Immature natural killer cell (primary cell): ENCODE measurements at places on chromosomes 4 and X.

- no peak for DNase-seq
Observed at GRCh38 chr4:2995546-2996265, 32.3 kb downstream of the GRK4 start.

DNA sequence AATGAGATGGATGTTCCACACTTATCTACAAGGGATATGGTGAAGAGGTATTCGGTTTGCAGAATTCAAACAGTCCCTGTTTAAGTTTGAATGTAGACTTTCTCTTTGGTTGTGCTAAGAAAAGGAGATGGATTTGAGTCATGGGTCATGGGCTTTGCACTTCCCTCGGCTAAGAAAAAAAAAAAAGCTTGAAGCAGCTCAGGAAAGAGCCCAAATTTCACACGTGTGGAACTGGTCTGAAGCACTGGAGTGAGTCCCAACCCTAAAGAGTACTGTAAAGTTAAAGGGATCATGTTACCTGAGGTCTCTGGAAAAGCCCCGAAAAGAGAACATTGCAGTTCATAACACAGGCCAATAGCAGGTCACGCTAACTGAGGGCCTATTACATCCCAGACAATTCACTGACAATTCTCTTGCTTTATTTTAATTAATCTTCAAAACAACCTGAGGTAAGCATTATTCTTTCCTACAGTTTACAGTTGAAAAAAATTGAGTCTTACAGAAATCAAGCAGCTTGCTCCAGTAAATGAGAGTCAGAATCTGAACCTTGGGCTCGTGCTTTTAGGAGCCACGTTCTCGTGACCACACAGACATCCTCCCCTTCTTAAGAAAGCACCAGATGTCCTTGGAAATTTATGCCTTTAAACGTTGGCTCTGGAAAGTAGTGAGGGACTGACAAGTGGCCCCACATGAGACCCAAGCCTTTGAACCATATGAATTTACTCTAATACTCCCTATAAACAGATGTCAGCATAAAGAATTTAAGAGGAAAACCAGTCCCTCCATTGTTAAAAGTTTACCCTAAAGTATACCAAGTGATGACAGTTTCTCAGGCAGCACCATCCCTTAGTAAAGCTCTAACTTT, 89.3 kb downstream of the MAD2L1 start:
- no peak for DNase-seq

DNA sequence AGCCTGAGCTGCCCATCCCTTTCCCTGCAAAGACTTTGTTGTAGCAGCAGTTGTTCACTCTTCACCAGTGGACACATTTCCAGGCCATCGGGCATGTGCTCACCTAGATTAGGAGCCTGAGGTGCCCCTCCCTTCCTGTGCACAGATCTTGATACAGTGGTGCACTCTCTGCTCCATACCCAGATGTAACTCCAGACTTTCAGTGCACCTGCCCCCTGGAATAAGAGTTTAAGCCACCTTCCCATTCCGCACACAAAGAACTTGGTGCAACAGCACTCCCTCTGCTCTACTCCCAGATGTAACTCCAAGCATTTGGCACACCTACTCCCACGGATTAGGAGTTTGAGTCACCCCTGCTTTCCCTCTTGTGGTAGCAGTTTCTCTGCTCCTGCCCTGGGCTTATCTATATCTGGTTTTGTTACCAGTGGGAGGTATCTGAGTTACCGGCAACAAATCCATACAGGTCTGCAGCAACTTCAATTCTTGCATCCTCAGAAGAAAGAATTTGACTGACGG, 36.0 kb upstream of the PLK4 start:
- DNase-seq: no peak

DNA sequence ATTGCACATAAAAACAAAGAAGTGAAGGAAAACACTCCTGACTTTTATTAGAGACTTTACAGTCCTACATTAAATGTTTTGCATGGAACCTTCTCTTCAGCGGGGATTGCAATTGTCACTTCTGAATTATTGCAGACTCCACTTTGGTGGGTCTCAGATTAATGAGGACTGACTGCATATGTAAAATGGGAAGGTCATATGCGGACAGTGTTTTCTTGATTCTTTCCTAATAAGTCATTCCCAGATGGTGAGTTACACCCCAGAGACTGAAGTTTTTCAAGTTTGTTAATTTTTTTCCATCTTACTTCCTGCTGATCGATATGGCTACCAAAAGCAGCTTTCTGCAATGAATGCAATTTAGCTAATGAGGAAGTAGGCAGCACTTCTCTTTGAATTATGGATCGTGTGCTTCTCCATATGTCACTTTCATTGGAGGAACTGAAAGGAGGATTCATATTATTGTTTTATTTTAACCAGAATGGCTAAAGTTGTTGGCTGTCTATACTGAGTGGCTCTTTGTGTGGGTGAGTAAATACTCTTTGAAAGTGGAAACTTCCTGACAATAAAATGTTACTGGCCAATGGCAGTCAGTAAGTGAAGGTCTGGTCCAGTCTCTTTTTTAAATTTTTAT, 119.3 kb upstream of the CLNK start:
- no peak for DNase-seq

GRCh38 chrX:2427737-2428136, 73.0 kb downstream of the DHRSX start:
- DNase-seq: no peak
